ENCODE measurements at places on chromosomes 1 and 21.

DNA sequence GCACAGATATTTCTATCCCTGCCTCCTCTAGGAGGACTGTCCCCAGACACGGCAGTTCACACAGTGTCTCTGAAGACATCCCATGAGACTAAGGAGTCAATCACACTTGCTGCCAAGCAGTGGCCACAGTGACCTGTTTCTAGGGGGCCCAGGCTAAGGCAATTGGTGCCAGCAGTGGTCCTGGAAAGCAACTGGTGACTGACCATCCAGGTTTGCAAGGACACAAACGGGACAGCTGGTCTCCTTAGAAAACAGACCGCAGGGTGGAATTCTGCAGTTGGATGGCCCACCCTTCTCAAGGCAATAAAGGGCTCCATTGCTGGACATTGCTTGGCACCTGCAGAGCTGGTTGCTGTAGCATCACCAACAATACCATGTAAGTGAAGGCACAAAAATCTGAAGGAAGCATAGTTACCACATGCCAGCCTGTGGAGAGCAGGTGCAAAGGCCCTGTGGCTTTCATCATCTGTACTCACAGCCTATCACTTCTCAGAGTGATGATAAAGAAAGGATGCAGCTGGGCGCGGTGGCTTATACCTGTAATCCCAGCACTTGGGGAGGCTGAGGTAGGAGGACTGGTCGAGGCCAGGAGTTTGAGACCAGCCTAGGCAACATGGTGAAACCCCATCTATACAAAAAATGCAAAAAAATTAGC lies 81.5 kb downstream of the STUM start:
- DNase-seq, result no peak

DNA sequence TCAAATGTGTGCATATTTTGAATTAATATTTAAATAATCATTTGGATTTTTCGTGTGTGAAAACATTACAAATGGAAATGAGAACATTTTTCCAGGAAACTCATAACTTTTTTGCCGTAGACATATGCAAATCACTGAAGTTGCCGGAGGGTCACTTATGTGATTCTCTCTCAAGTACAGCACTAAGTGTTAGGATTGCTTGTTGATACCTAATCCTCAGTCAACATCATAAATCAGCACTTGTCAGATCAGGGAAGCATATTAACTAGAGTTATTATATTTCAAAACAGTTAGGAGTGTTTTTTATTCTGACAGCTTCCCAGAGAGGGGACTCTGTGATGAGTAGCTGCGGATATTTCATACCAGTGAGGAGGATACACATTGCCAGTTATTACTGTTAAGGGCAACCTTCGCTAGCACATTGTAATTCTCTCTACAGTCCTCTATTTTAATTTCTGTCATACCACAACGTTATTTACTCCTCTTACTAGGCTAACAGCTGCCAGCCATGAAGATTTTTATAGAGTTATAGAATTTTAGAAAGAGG lies 41.5 kb downstream of the NCAM2 start:
- no peak for DNase-seq

DNA sequence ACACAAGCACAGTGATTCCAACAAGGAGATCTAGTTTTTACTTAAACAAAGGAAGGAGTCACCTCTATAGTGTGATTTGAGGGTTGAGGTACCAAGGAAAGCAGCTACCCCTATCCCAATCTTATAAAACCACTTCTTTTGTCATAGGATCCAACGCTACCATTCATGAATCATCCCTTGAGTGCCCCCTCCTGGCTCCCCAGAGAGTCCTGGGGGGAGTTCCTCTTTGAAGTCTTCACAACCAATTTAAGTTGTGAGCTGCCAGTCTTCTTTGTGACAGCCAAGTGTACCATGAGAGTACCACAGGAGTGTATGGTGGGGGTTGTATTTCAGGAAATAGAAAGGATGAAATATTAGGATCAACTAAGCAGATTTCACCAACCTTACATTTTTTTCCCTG lies 39.1 kb upstream of the NHLH2 start:
- DNase-seq, result no peak

DNA sequence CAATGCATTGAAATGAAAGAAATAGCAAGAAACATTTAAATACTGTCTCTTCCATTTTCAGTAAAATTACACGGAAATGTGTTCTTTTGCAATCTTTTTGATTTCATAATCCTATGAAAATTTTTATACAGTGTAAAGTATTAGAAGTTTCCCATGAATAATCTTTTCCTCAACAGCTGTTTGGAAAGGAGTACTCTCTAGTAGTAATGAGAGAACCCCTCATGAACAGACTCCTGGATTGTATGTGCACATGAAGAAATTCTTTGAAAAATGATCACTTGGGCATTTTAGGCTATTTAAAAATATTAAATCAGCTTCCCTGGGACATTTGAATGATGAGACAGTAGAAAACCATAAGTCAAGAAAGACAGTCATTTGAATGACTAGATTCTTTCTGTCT lies 64.4 kb downstream of the LHX9 start:
- no peak for DNase-seq

DNA sequence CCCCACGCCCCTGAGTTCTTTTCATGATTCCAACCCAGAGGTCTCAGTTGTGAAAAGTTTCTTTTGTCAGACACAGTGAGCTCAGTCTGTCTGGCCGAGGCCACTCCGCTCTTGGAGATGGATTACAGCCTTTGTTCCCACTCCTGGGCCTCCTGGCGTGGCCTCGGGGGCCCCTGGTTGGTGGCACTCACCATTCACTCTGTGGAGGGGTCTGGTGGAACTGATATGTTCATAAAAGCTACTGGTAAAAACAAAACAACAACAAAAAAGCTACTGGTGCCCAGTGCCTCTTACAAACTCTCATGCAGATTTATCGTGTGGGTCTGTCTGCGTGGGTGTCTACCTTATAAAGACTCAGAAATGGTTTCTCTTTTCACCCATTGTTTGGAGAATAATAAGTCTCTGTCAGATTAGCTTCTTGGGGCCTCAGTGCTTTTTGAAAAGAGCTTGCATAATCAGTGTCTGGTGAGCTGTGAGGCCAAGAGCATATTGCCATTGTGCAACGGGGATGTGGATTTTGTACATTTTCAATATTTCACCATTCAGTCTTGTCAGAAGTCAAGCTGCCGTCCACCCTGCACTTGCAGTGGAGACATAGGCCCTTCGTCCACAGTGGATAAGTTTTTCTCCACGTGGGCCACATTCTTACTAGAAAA lies 86.7 kb downstream of the GALNT2 start:
- no peak for DNase-seq

GRCh38 chr1:182397653-182398393 lies 2.6 kb downstream of the TEDDM1 start:
- DNase-seq, result no peak

- DNase-seq, result no peak
These were observed 60.4 kb downstream of the ALG14 start for GRCh38 chr1:95012389-95012788.

DNA sequence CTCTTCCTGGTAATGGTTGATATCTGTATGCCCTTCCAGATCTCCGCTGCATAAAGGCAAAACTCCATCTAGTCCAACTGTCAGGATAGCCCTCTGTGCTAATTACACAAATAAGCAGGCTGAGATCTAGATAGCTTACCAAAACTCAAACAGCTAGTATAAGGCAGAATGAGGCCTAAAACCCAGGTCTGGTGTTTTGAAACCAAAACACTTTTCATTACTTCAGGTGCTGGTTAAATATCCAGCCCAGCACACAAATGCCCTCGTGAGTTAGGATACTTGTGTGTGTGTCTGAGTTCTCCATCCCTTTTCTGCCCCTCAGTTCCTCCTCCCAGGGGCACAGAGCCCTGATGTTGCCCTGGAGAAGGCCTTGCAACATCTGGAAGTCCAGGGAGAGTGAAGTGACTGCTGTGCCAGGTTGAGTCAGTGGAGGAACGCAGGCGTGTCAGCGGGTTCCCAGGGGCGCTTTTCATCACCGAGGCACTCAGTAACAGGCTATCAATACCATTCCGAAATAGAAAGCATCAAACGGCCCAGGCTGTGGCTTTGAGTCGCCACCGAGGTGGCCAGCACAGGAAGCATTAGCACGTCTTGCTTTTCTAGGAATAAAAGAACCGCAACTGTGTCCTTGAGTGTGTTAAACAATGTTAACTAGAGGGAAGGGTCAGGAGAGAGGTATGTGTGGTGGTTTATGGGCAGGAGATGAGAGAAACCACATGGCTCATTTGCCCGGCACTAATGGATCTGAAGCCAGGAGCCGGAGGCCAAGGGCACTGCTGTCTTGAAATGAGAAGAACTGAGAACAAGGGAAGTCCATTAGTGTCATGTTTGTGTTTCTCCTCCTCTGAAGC lies 90.7 kb upstream of the WLS start:
- no peak for DNase-seq

GRCh38 chr1:10105484-10105883 lies 72.7 kb downstream of the UBE4B start:
- DNase-seq, result no peak

GRCh38 chr1:64829411-64830029 lies 84.6 kb downstream of the RAVER2 start:
- DNase-seq, result no peak
